T-helper 9 cell (primary cell): ENCODE measurements at places on chromosomes 5 and 9.

GRCh38 chr5:81530919-81531318 lies 137.0 kb upstream of the ACOT12 start:
- no peak for DNase-seq

DNA sequence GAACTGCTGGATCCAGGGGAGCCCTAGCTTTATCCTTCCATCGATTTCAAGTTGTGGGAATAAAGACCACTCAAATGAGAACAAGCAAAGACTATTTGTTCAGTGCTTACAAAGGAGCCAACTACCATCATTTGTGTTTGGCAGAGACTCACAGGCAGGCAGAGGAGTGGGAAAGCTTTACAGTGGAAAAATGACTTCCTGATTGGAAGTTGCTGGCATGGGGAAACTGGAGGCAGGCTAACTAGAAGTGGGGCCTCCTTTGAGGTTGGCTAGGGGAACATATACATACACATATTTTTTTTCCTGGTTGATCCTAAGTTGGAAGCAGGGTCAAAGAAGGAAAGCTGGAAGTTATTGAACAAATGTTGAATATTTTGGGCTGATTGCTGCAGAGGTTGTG lies 121.7 kb downstream of the ACTBL2 start:
- no peak for DNase-seq

GRCh38 chr9:37333288-37333687 lies 89.2 kb upstream of the GRHPR start:
- no peak for DNase-seq

- no peak for DNase-seq
These were observed 106.6 kb downstream of the PLCXD3 start for GRCh38 chr5:41403846-41404245.

GRCh38 chr5:129244478-129244877 lies 149.9 kb downstream of the ISOC1 start:
- DNase-seq = no peak
